ENCODE measurements at places on chromosomes 2 and 18. TPM values are rescaled to one million over a fixed set of nuclear protein-coding genes. Genes with fewer than 3 reads are reported as not detected.

The ABCG5 gene
- not detected for total RNA-seq

- peak; percentile 51 for DNase-seq
- peaks cover 31% of the 10 kb centered on the region for H3K4me1 ChIP-seq
- H3K4me3 ChIP-seq = no peak overlapping the region
- H3K36me3 ChIP-seq = no peaks in the 10 kb centered on the region
- no peak overlapping the region for H3K27ac ChIP-seq
- H3K27me3 ChIP-seq = peaks cover 73% of the 10 kb centered on the region
Observed at GRCh38 chr18:9711361-9712129, 3.4 kb downstream of the RAB31 start.

DNA sequence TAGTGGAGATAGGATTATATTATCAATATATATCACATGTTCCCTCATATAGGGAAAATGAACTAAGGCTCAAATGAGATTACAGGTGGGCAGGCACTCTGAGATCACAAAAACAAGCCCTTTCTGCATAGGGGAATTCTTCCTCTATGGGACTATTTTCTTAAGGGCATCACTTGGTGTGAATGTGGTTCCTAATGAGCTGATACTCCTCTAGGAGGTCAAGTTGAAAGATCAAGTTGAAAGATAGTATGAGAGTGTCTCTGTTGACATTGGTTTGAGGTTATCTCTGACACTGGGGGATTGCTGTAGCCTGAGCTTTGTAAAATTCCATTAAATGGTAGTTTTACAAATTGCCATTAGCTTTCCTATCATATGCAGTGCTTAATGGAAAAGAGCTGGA is 270.4 kb downstream of the PRKCE start:
- H3K27ac ChIP-seq = no peak overlapping the region
- no peaks in the 10 kb centered on the region for H3K36me3 ChIP-seq
- no peaks in the 10 kb centered on the region for H3K27me3 ChIP-seq
- DNase-seq = no peak
- H3K4me3 ChIP-seq = no peak overlapping the region
- no peaks in the 10 kb centered on the region for H3K4me1 ChIP-seq

DNA sequence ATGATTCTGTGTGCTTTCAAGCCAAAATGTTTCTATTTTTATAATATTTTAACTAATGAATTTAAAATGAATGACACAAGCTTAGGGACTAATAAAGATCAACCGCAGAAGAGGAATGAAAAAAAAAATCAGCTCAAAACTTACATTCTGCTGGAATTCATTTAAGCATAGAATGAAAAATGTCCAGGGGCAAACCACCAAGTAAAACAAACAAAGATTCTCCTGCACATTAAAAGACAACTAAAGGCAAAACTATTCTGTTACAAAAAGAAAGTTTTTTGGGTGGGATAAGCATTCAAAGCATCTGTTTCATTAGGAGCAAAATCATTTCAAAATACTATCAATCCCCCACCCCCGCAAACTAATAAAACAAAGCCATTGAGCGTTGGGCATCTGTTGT is 99.3 kb upstream of the SOX11 start:
- no peak for DNase-seq
- no peak overlapping the region for H3K4me3 ChIP-seq
- H3K27me3 ChIP-seq = no peaks in the 10 kb centered on the region
- H3K4me1 ChIP-seq = no peaks in the 10 kb centered on the region
- H3K27ac ChIP-seq = no peak overlapping the region
- H3K36me3 ChIP-seq = no peaks in the 10 kb centered on the region

The FAM237A gene
- total RNA-seq = not detected

The HTR2B gene
- 0.11 TPM for total RNA-seq

The POTEJ gene
- not detected for total RNA-seq

The MC4R gene
- not detected for total RNA-seq

DNA sequence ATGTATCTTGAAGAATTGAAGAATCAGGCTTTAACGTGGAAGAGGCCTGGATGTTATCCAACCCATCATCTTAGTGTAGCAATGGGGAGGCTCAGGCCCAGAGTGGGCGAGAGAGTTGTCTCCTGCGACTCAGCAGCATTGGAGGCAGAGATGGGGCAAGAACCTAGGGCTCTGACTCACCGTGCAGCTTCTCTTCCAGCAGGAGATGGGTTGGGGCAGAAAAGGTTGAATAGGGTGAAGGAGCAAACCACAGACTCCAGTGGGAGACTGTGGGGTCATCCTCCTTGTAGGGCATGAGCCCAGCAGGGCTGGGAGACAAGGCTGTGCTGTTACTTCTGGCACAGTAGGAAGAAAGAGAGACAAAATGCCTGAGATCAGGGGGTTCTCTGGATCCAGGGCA is 1.4 kb downstream of the IL36RN start:
- DNase-seq = no peak
- peaks cover 5% of the 10 kb centered on the region for H3K36me3 ChIP-seq
- peaks cover 6% of the 10 kb centered on the region for H3K4me1 ChIP-seq
- no peak overlapping the region for H3K27ac ChIP-seq
- no peak overlapping the region for H3K4me3 ChIP-seq
- H3K27me3 ChIP-seq = peaks cover 2% of the 10 kb centered on the region

The GPR35 gene
- total RNA-seq = 3.6 TPM

DNA sequence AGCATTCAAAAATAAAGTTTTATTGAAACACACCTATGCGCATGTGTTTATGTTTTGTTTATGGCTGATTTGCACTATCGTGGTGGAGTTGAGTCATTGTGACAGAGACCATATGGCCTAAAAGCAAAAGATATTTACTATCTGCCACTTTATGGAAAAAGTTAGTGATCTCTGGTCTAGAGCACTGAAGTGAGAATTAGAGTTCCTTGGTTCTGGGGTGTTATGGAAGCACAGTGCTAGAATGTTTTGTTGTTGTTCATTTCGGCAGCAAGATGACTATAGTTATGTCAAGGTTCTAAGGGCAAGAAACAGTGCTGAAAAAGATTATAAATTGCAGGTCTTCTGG is 416.5 kb downstream of the SLC4A3 start:
- no peaks in the 10 kb centered on the region for H3K4me1 ChIP-seq
- peaks cover 7% of the 10 kb centered on the region for H3K27me3 ChIP-seq
- no peaks in the 10 kb centered on the region for H3K36me3 ChIP-seq
- no peak overlapping the region for H3K4me3 ChIP-seq

GRCh38 chr18:75261430-75262223 is 51.0 kb downstream of the TSHZ1 start:
- H3K36me3 ChIP-seq = peaks cover 4% of the 10 kb centered on the region
- no peaks in the 10 kb centered on the region for H3K27me3 ChIP-seq
- H3K4me1 ChIP-seq = peaks cover 37% of the 10 kb centered on the region
- peak overlapping the region; percentile 76 for H3K27ac ChIP-seq
- peak; percentile 27 for DNase-seq
- no peak overlapping the region for H3K4me3 ChIP-seq

GRCh38 chr18:54387631-54388030 is 29.9 kb downstream of the C18orf54 start:
- DNase-seq = no peak
- no peak overlapping the region for H3K4me3 ChIP-seq
- H3K27ac ChIP-seq = no peak overlapping the region
- H3K4me1 ChIP-seq = peaks cover 6% of the 10 kb centered on the region

The NOSTRIN gene
- not detected for total RNA-seq

- H3K4me3 ChIP-seq = no peak overlapping the region
- H3K36me3 ChIP-seq = no peaks in the 10 kb centered on the region
- no peaks in the 10 kb centered on the region for H3K4me1 ChIP-seq
- H3K27me3 ChIP-seq = peaks cover 4% of the 10 kb centered on the region
- no peak overlapping the region for H3K27ac ChIP-seq
- DNase-seq = peak; percentile 12
Observed at GRCh38 chr18:5604778-5605177, 61.0 kb upstream of the EPB41L3 start.

DNA sequence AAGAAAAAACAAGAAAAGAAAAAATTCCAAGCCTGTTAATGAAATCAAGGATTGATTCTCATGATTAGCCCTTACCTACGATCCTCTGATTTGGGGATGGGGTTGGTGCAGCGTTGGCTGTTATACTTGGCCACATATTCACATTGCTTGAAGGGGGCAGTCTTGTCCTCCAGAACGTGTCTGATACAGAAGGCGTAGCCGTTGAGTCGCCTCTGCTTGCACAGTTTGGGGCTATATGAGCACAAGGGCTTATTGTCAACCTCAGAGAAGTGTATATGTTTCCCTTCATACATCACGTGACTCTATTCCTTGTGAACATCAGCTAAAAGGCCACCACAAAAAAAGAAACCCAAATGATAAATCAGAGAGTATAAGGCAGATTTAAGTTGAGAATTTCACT is 23.2 kb downstream of the INO80D start:
- H3K36me3 ChIP-seq = peaks cover 36% of the 10 kb centered on the region
- H3K4me1 ChIP-seq = peaks cover 16% of the 10 kb centered on the region
- no peak for DNase-seq
- no peak overlapping the region for H3K4me3 ChIP-seq
- no peak overlapping the region for H3K27ac ChIP-seq
- no peaks in the 10 kb centered on the region for H3K27me3 ChIP-seq

DNA sequence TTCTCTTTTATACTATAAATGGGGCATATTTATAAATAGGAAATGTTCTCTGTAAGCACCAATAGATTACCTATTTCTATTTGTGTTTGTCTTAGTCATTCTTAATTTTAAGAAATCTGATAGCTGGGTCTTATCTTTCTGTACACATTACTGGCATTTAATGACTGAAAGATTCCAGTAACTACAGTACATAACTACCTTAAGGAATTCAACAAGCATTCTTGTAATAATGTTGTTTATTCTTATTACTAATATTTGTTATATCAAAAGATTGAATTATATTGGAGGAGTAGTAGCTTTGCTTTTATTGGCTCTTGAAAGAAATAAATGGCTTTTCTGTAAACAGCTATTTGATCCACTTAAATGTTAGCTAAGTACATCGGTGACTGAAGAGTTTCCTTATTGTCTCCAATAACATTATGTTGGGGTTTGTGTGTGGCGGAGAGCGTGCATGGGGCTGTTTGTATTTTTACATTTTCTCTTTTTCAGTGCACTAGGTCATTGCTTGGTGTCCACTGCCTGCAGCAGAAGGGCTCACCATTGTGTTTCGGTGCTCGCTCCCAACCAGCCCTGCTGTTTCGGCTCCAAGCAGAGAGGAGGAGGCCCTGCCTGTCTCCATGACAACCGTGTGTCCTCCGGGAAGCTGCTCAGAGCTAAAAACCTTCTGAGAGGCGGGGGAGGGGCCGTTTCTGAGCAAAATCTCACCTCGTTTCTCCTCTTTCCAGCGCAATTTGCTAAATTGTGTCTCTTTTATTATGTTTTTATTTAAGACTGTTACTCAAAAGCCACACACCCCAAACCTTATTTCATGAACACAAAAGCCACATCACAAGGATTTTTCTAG is 112.5 kb upstream of the SLC38A11 start:
- H3K4me3 ChIP-seq = no peak overlapping the region
- H3K27me3 ChIP-seq = peaks cover 5% of the 10 kb centered on the region
- DNase-seq = no peak
- no peak overlapping the region for H3K27ac ChIP-seq

- H3K27me3 ChIP-seq = no peaks in the 10 kb centered on the region
- H3K4me3 ChIP-seq = no peak overlapping the region
Observed at GRCh38 chr2:30947686-30948085, 140.4 kb upstream of the CAPN13 start.

The MOGAT1 gene
- total RNA-seq = not detected

GRCh38 chr2:69745035-69745434 is 3.1 kb downstream of the ANXA4 start:
- H3K4me3 ChIP-seq = no peak overlapping the region
- no peaks in the 10 kb centered on the region for H3K27me3 ChIP-seq
- no peak overlapping the region for H3K27ac ChIP-seq
- H3K4me1 ChIP-seq = peaks cover 11% of the 10 kb centered on the region
- H3K36me3 ChIP-seq = no peaks in the 10 kb centered on the region
- DNase-seq = no peak

GRCh38 chr18:56574861-56575260 is 63.5 kb downstream of the TXNL1 start:
- H3K27ac ChIP-seq = no peak overlapping the region
- no peak overlapping the region for H3K4me3 ChIP-seq
- no peaks in the 10 kb centered on the region for H3K36me3 ChIP-seq
- no peaks in the 10 kb centered on the region for H3K4me1 ChIP-seq
- H3K27me3 ChIP-seq = peaks cover 11% of the 10 kb centered on the region

DNA sequence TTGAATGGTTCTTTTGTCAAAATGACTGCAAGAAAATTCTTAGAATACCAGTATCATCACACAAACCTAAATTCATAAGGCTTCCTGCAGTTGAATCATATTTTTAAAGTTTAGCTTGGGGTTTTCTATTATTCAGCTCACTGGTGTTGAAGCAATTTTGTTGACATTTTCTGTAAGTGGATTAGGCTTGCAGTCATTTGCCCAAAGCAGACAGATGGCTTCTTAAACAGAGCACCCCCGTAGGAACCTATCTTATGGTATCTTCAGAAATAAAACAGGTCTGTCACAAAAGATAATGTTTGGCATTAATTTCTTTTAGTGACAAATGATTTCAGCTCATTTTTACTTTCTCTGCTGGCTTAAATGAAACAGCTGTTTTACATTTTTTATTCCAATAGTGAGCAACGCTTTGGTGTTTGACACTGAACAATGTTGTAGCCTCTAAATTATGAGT is 331.1 kb downstream of the PLCL1 start:
- no peak overlapping the region for H3K4me3 ChIP-seq
- no peak overlapping the region for H3K27ac ChIP-seq
- H3K36me3 ChIP-seq = peaks cover 6% of the 10 kb centered on the region
- DNase-seq = no peak
- no peaks in the 10 kb centered on the region for H3K4me1 ChIP-seq

The KCNIP3 gene
- not detected for total RNA-seq

DNA sequence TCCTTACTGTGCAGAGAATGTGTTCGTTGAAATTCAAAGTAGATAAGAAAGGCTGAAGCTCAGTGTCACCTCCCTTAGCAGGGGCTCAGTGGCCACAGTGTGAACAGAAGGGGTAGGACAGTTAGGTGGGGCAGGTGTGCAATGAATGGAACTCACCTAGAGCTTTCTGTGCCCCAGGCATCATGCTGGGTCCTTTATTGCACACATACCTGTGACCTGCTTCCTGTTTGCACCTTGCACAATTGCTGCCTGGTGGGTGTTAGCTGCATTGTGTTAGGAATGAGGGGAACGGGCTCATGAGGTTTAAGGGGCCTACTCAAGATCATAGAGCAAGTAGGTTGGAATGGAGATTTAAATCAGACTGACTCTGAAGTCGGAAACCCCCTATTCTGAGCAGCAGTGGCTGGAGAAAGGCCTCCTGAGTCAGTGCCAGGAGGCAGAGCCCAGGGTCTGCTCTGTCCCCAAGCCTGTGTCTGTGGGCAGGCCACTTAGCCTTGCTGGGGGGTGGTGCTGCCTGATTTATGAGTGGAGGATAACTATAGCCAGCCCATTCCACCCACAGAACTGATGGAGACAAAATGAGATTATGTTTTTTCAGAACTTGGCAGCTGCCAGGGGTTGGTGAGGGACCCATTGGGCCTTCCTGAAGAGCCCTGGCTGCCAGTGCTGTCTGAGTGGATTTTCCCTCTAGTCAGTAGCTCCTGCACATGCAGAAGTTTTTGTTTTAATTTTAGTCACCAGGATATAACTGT is 76.2 kb downstream of the NPAS2 start:
- DNase-seq = no peak
- peaks cover 1% of the 10 kb centered on the region for H3K27me3 ChIP-seq
- no peak overlapping the region for H3K4me3 ChIP-seq
- no peak overlapping the region for H3K27ac ChIP-seq

The PARD6G gene
- not detected for total RNA-seq

The CD226 gene
- total RNA-seq = 53.3 TPM

All from activated CD4-positive, alpha-beta T cell treated with anti-CD3 and anti-CD28 coated beads for 36 hours (primary cell).